Natural killer cell treated with Interleukin-12 subunit alpha and Interleukin-12 subunit beta and Interleukin-15 and Interleukin-18, amount 100 ng/mL, for 72 hours (primary cell): ENCODE measurements at places on chromosomes 13 and 19. TPM values are rescaled to one million over a fixed set of nuclear protein-coding genes. Genes with fewer than 3 reads are reported as not detected.

GRCh38 chr19:14510311-14511228 is 7.6 kb downstream of the DNAJB1 start:
- DNase-seq, result peak; percentile 40

GRCh38 chr13:113926301-113926761 is 47.5 kb downstream of the C13orf46 start:
- no peak for DNase-seq

- peak; percentile 65 for DNase-seq
Measured at GRCh38 chr13:44575741-44576350, at the start of gene TSC22D1. TSC22D1 (minus strand) TSS chr13:44576330; CDS start chr13:44576074, 256 bp downstream.

- no peak for DNase-seq
Measured at GRCh38 chr19:15448778-15449619, 757 bp downstream of the WIZ start.

- no peak for DNase-seq
Measured at GRCh38 chr13:101773062-101773461, 320.6 kb downstream of the ITGBL1 start.

The CEACAM7 gene
- not detected for total RNA-seq

The LRRC25 gene
- not detected for total RNA-seq

The PSG3 gene
- total RNA-seq, result not detected

The ZNF556 gene
- not detected for total RNA-seq

The CLASRP gene
- total RNA-seq, result 84.1 TPM
